ENCODE measurements at places on chromosomes 2 and 18.

DNA sequence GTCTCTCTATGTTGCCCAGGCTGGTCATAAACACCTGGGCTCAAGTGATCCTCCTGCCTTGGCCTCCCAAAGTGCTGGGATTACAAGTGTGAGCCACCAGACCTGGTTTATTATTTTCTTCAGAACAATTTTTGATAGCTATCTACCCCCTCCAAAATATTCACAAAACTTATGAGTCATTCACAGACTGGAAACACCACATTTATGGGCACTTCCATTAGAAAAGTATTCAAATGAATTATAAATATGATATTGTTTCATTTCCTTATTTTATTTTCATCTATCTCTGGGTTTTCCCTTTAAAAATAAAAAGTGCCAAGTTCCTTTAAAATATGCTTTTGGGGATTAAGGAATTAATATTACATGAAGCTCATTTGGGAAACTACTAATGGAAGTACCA lies 58.8 kb upstream of the MSTN start:
- no peak for DNase-seq

- no peak for DNase-seq
Measured at GRCh38 chr18:48949606-48950535, 894 bp downstream of the SMAD7 start.

DNA sequence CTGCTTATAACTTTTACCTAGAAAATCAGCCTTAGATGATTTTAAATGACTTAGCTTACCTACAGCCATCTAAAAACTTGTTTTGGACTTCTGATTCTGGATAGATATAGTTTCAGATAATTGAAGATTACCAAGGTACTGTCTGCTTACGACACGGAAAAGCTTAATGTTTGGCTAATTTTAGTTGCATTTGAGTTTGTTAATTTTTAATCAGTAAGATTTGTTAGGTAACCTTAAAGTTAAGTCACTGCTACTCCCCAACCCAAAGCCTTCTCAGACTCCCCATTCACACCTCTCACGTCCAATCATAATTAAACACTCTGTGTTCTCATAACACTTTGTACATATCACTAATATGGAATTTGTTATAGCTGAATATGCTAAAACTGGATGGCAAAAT lies 190.6 kb upstream of the VWC2L start:
- no peak for DNase-seq

- DNase-seq, result no peak
Measured at GRCh38 chr2:195044801-195045200, 612.2 kb upstream of the SLC39A10 start.

GRCh38 chr2:166335284-166335683 lies 40.5 kb downstream of the SCN9A start:
- DNase-seq, result peak; percentile 66

GRCh38 chr2:45836316-45836715 lies 184.8 kb downstream of the PRKCE start:
- DNase-seq, result no peak
